ENCODE measurements at places on chromosomes 7 and 10. TPM values are rescaled to one million over a fixed set of nuclear protein-coding genes. Genes with fewer than 3 reads are reported as not detected.

- no peak for DNase-seq
These were observed 269.7 kb upstream of the HABP2 start for GRCh38 chr10:113283189-113283588.

The SPRN gene
- not detected for total RNA-seq

DNA sequence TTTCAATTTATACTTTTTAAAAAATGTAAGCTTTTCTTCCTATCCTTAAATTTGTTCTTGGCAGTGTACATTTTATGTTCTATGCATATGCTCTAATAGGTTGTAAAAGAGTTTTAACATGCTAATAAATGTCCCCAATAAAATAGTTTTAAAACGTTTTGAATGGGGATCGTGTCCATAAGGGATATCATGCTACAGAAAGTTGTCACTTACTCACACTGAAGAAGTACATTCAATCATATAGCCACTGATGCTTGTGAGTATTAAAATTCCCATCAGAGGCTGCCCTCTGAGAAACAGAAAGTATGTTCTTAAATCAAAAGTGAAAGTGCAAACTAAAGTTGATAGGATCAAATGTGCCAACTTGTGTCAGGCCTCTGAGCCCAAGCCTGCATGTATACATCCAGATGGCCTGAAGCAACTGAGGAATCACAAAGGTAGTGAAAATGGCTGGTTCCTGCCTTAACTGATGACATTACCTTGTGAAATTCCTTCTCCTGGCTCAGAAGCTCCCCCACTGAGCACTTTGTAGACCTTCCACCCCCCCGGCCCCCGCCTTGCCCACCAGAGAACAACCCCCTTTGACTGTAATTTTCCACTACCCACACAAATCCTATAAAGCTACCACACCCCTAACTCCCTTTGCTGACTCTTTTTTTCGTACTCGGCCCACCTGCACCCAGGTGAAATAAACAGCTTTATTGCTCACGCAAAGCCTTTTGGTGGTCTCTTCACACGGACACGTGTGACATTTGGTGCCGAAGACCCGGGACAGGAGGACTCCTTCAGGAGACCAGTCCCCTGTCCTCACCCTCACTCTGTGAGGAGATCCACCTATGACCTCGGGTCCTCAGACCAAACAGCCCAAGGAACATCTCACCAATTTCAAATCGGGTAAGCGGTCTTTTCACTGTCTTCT is 877 bp upstream of the NOD1 start:
- DNase-seq, result no peak

The TMEM270 gene
- not detected for total RNA-seq

Data from ureter (tissue), 1 donor.